ENCODE measurements at places on chromosomes 1 and 21.

DNA sequence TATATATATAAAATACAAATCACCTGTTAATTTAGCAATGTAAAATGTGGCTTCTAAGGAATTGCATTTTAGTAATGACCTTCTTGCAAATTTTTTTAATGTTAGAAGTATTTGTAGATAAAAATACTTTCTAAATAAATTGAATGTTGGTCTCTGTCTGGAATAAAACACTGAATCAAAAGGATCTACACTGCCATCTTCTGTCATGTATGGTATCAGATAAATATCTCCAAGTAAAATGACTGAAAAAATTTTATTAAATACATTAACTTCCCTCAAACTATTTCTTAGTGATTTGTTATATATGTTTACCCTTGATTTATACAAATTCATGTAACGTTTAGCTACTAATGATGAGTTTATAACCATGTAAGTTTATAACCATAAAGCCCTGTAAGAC, 2029.3 kb downstream of the MRPL39 start:
- no peak for DNase-seq

DNA sequence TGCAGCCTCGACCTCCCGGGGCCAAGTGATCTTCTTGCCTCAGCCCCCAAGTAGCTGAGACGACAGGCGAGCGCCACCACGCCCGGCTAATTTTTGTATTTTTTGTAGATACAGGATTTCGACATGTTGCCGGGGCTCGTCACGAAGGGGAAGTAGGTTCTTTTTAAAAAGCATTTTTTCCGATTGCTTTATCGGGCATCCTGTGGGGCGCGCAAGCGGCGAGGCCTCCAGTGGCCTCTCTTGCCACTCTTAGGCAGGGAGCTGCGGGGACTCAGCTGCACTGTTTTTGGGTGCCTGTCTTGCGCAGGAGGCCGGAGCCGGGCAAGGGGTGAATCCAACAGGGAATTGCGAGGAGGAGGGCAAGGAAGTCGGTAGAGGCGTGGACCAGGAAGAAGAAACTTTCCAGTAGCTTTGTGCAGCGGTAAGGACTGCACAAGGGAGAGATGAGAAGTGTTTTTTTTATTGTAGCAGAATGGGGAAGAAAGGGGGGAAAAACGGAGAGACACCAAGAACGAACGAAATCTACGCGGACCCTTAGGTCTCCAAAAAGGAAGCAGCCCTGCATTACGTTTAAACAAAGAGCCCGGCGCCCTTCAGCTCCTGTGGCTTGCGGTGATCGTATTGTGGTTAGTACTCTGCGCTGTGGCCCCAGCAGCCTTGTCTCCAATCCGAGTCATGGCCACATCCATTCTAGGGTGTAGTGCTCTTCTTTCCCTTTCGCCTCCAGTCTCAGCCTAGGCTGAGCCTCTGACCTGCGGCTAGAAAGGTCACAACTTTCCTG, 164.8 kb downstream of the PPIAL4G start:
- no peak for DNase-seq

GRCh38 chr1:212542761-212543187, 65.8 kb upstream of the ATF3 start:
- no peak for DNase-seq

GRCh38 chr1:11725616-11726015, 10.3 kb upstream of the AGTRAP start:
- no peak for DNase-seq

DNA sequence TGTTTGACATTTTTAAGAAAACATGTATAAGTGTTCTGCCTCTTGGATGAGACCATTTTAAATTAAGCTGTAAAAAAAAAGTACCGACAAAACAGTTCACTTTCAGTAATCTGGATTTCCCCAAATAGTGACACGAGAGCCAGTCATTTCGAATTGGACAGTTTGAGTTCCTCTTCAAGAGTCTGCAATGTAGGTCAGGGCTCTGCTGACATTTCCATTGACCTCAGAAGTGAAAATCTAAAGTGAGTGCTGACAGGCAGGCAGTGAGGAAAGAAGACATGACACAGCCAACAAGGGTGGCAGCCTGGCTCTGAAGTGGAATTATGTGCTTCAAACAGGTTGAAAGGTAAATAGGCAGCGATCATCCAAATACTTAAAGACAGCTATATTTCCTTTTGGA, at the start of gene IL23R:
Gene IL23R, plus strand, starts transcription at position 259 of the 400 bp plus-strand sequence. CDS start 1,667 bp downstream, outside the sequence.
- no peak for DNase-seq

- DNase-seq, result no peak
These were observed 593.9 kb downstream of the KIF26B start for GRCh38 chr1:245748646-245749045.

DNA sequence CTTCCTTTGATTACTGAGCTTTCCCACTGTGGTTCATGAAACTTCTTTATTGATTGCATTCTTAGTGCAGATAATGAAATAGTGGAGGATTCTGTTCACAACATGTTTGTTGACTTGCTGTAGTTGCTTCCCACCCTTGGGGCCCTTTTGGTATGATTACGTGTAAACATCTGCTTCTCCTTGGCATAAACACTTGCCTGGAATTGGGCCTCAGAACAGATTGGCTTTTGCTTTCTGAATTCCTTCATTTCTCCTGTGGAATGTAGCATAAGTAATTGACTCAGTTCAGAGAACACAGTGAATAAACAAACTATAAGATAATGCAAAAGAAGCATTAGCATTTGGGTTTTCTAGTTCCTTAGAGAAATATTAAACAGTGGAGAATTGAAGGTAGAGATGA, 59.5 kb upstream of the LAMC2 start:
- DNase-seq, result no peak

DNA sequence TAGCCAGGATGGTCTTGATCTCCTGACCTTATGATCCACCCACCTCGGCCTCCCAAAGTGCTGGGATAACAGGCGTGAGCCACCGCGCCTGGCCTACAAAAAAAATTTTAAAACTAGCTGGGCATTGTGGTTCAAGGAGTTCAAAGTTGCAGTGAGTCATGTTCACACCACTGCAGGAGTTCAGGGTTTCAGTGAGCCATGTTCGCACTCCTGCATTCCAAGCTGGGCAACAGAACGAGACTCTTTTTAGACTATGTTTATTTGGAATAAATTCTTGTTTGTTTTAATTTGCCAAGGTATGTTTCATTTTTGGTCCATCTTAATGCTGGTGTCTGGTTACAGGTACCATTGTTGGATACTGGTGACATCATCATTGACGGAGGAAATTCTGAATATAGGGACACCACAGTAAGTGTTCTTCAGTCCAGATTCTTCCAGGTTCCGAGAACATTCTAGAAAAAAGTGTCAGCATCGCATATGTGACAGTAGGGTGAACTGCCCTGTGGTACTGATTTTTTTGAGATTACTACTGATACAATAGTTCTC, 3.9 kb downstream of the PGD start:
- DNase-seq, result no peak

DNA sequence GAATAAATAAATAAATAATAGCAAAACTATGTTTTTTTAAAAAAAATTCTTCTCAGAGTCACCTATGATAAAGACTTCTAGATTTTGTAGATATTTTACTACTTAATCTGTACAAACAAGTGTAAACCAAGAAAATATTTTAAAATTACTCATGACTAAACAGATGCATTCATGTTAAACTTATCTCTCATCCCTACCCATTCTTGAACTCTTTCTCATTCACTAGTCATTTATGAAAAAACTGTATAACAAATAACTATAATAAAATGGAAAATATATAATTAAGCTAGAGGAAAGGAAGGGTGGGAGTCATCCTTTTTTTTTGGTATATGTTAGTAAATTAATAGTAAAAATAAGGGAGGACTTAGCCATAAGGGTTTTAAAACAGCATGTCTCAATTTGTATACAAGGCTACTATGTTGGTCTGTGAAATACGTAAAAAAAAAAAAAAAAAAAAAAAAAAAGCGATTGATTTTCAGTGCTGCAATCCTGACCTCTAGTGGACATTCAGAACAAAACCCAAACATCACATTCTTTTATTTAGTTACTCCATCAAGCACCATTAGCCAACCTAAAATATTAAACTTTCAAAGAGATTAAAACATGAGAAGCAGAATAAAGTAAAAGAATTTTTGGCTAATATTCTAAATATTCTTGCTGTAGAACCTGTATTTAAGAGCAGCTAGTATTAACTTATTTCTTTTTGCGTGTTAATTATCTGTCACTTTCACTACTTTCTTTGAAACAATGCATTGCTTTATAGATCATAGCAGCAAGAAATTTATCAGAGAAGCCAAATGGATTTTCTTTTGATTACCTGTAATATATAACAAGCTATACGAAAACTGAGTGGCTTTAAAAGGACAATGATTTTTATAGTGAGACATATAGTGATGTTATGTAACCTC, 255.8 kb upstream of the CACYBP start:
- no peak for DNase-seq

DNA sequence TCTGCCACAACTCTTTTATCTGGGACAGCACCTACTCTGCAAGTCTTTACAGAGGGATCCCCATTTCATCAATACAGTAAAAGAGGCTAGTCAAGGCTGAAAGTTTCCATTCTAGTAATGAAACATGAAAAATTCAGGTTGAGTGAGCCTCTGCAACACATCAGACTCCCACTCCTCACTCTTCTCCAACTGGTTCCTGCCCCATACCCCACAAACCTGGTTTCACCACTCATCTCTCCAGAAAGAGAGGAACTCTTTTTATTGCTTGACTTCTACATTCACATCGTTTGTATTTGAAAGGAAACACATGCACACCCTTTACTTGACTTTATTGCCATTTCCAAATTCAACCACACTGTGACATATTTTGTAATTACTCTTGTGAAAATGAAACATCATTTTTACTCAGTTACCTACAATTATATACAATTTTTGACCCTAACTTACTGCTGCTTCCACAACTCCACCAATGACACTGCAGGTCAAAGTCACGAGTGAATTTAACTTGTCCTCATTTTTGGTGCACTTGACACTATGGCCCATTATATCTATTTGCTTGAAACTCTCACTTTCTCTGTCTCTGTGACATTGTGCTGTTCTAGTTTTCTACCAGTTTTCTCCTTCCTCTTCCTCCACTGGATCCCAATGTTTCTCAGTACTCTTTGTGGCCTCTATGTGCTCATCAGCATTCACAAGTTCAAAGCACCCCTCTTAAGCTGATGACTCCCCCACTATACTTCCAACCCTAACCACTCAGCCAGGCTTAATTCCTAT, 8.0 kb downstream of the STX6 start:
- no peak for DNase-seq

DNA sequence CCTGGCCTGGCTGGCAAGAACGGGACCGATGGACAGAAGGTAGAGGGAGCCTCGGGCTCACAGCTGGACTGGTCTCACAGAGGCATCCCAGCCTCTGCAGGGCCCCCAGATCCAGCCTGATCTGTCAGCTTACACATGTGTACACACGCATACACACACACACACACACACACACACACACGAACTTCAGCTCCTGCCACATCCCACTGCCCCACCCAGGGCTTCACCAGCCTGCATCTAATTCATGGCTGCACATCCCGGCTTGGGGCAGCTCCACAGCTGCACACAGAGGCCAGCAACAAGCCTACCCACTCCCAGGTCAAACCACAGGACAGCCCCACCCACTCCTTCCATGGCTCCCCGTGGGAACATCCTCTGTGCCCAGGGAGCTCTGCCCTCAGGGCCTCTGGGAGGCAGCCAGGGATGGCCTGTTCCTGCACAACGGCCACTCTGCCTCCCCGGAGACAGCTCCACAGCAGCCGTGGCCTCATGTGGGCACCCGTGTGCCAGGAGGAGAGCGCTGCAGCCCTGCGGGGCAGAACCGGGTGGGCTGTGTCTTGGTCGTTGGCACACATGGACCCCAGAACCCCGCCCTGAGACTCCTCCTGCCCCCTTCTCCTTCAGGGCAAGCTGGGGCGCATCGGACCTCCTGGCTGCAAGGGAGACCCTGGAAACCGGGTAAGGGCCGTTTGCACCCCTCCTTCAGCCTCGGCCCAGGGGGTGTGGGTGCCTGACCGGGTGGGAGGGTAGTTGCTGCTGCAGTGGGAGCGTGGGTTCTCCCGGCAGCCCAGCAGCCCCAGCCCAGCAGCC, 19.1 kb downstream of the COL6A2 start:
- DNase-seq, result no peak

DNA sequence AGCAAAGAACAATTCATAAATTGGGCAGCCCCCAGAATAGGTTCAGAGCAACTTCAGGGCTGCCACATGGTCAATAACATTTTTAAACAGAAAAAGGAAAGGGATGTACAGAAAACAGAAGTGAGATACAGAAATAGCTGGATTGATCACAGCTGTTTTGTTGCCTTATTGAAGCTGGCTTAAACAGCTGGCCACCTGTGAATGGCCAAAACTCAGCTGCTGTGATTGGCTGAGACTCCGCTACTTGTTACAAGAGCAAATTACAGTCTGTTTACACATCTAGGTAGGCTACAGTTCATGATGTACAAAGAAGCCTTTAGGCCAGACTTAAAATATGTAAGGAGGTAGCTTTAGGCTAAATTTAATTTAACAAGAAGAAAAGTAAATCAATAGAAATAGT, 11.6 kb upstream of the IFNAR1 start:
- DNase-seq, result no peak

DNA sequence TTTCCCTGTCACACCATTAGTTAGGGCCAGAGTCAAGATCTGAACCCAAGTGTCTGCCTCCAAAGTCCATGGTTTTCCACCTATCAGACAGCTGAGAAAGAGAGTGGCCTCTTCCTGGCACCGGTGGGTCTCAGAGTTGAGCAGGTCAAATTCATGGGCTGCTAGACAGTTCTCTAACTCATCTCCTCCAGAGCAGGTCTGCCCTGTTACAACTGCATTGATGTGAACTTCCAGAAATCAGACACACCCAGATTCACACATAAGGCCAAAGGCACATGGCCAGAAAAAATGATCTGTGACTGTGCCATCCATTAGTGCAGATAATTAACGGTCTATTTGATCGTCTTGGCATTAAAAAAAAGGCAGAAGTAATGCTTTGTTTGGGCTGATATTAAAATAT, 17.5 kb downstream of the SMIM12 start:
- no peak for DNase-seq

DNA sequence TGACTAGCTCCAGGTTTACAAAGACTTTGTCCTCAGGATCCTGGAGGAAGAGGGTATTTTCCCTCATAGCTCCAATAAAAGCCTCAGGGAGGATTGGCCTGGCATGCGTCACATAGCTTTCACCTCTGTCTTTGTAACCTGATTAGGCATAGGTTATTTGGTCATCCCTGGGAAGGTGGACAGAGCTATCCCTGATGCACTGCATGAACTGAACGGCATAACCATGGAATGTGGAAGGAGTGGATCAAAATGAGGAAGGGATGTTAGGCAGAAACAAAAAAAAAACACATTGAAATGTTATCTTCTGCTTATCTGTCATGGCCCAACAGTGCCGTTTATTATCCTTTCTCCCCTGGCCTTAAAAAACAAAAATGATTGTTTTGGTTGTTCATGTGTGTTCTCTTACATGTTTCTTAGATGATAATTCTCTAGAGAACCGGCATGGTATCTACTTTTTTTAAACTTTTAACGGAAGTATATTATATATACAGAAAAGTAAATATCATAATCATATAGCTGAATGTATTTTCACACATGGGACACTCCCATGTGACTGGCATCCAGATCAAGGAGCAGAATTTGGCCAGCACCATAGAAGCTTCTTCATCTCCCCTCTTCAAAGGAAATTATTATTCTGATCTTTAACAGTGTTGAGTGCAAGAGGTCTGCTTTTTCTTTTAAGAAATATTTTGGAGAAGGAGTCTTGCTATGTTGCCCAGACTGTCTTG, 85.3 kb downstream of the RPS6KC1 start:
- no peak for DNase-seq

Measured in prostate gland (tissue), 2 donors.